ENCODE measurements at places on chromosomes 1 and 21. TPM values are rescaled to one million over a fixed set of nuclear protein-coding genes. Genes with fewer than 3 reads are reported as not detected.

TTC39A gene
- 0.72 TPM for total RNA-seq

DNA sequence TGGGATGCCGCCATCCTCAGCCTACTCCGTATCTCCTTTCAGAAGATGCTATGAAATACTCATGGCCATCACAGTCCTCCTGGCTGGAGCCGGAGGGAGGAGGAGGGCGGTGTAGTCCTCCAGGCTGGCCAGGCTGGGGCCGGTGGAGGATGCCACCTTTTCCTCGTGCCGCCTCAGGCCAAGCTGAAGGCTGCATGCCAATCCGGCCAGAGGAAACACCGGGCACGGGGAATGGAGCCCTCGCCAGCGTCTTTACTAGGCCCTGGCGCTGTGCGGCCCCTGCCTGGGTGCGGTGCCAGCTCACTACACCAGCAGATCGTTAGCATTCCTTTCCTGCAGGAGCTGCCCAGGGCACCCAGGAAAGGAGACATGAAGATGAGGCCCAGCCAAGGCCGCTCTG lies 70.1 kb downstream of the CASZ1 start:
- DNase-seq: no peak

GRCh38 chr1:101290119-101290921 lies 53.5 kb downstream of the S1PR1 start:
- no peak for DNase-seq

DNA sequence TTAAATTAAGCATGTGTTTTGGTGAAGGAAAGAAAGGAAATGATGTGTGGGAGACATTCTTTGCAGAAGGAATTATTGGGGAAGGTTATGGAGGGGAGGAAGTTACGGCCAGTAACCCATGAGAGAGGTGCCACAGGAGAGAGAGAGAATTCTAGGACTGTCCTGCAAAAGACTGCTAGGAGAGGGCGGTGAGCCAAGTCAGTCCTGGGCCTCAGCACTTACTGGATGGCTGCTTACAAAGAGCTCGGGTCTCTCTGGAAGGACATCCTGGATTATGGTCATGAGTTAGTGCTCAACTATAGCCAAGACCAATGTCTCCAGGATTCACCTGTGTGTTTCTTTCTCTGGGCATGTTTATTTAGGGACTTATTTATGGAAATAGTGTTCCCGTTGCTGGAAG lies 74.4 kb upstream of the HSD17B7 start:
- DNase-seq: no peak

GRCh38 chr1:75136921-75137641 lies 2.9 kb downstream of the LHX8 start:
- DNase-seq: no peak

DNA sequence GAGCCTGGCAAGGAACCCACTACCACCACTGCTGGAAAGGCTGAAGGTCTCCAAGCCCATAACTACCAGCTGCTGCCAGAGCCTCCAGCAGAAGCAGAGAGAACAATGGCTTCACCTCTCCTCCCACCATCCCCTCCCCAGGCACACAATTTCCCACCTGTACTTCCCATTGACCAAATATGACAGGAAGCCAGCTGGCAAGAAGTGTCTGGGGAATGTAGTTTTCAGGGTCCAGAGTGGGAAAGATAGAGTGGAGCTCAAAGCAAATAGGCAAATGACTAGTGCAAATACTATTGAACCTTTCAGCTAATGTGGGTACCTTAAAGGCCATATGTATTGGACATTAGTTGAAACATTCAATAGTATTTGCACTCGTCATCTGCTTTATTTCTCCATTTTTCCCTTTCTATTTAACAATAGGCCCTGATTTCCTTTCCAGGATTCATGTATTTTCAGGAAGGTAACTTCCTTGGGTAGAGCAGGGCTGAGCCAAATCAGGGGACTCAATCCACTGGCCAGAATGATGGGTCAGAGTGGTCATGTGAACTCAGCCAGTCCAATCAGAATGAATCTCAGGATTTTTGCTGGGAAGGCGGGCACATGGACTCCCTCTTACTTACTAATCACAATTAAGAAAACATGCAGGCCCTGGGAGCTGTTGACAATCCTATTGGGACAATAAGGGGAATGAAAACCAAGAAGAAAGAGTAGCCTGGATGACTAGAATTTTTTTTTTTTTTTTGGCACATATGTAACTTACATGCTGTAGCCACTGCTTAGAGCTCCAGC lies 12.1 kb upstream of the NFYC start:
- no peak for DNase-seq

GRCh38 chr1:104056786-104057185 lies 307.1 kb downstream of the AMY1C start:
- no peak for DNase-seq

AMY1C gene
- total RNA-seq: not detected

GRIK1 gene
- total RNA-seq: not detected

MATN1 gene
- 0.56 TPM for total RNA-seq

- DNase-seq: peak; percentile 7
Observed at GRCh38 chr1:200951016-200951415, 56.3 kb downstream of the INAVA start.

NR1I3 gene
- total RNA-seq: not detected

ZMPSTE24 gene
- 28.9 TPM for total RNA-seq

GRCh38 chr1:241022366-241022765 lies 334.6 kb downstream of the RGS7 start:
- DNase-seq: peak; percentile 1

RAB25 gene
- not detected for total RNA-seq

DNA sequence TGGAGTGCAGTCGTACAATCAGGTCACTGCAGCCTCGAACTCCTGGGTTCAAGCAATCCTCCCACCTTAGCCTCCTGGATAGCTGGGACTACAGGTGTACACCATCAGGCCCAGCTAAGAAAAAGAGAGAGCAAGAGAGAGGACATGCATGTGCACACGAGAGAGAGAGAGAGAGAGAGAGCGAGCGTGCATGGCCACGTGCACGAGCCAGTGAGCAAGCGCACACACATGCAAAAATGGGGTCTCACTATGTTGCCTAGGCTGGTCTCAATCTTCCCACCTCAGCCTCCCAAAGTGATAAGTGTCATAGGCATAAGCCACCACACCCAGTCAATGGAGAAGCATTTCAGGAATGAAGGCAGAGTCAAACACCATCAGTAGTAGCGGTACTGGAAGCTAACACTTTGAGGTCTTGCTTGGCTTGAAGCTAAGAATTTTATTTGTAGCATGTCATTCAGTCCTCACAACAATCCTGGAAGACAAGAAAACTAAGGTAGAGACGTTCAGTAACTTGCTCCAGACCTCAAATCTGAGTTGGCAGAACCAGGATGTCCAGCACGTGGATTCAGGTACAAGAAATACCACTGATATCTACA lies 14.5 kb downstream of the GNB1 start:
- peak; percentile 32 for DNase-seq

BRINP2 gene
- total RNA-seq: not detected

GRCh38 chr1:42259739-42260064 lies 75.3 kb downstream of the FOXJ3 start:
- DNase-seq: peak; percentile 42

MAP10 gene
- total RNA-seq: 1.1 TPM

FCN3 gene
- not detected for total RNA-seq

DNA sequence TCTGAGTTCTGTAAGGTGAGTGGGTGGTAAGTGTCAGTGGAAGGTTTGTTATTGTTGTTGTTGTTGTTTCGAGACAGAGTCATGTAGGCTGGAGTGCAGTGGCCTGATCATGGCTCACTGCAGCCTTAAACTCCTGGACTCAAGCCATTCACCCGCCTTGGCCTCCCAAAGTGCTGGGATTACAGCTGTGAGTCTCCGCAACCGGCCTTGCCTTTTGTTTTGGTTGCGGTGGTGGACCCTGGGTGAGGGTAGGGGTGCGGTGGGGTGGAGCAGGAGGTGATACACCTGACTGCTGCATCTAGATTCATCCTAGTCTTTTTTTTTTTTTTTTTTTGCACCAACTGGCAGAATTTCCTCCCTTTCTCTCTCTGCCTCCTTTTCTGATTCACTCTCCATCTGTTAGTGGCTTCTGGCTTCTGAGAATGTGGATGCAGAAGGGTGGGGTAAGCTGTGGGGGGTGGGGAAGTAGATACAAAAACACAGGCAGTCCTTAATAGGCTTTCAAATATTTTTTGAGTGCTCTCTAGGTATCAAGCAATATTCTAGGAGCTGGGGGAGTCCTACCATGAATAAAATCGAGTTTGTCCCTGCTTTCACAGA lies 4.6 kb upstream of the GMEB1 start:
- no peak for DNase-seq

DNA sequence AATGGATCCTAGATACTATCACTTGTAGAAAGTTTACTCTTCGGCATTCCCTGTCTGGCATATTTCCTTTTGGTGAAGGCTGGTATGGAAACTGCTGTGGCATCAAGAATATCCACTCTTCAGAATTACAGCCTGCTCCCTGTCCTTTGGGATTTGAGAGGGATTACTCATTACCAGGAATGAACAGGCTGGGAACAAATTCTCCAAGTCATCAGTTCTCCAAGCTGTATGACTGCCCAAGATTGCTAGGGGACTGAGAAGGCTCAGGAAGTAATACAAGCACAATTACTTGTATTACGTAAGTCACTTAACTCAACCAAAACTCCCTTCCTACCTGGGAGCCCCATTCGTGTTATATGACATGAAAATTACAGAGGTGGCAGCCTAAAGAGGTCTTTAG lies 49.6 kb downstream of the CD58 start:
- DNase-seq: peak; percentile 41

- peak; percentile 23 for DNase-seq
Observed at GRCh38 chr21:25636727-25637126, 2.3 kb upstream of the JAM2 start.

TOMM20 gene
- 135 TPM for total RNA-seq

SLC16A4 gene
- 73.0 TPM for total RNA-seq

GRCh38 chr1:243732637-243733036 lies 117.4 kb downstream of the AKT3 start:
- DNase-seq: no peak

- DNase-seq: no peak
Observed at GRCh38 chr1:45615885-45616284, 8.0 kb downstream of the CCDC17 start.

GRCh38 chr21:36696390-36697059 lies 2.4 kb upstream of the SIM2 start:
- peak; percentile 6 for DNase-seq

DNA sequence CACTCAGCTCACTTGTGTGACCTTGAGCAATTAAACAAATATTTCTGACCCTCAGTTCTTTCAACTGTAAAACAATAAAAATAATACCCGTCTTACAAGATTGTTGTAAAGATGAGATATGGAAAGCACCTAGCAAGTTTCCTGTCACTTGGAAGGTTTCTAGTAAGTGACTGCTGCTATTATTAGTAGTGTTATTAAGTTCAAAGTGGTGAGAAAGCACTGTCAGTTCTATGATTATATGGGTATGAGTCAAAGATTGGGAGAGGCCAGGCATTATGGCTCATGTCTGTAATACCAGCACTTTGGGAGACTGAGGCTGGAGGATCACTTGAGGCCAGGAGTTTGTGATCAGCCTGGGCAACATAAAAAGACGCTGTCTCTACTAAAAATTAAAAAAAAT lies 145.4 kb downstream of the C1orf21 start:
- DNase-seq: no peak

CDK11B gene
- total RNA-seq: 8.2 TPM

DNA sequence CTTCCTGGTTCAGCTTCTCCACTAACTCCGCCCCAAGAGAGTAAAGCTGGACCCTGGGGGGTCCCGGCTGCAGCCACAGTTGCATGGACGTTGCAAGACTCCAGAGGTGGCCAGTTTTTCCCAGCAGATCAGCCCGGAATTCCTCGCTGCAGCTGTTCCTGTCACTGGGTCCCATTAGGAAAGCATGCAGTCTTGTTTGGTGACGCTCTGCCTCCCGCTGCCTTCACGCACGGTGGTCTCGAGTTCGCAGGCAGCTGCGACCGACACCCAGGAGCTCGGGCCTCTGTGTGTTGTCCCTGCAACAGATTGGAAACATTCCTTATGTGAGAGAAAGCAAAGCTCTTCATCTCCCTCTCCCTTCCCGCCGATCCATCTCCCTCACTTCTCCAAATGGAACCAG lies 162.8 kb downstream of the PRDM16 start:
- DNase-seq: no peak

SLFNL1 gene
- total RNA-seq: under 0.01 TPM

DNA sequence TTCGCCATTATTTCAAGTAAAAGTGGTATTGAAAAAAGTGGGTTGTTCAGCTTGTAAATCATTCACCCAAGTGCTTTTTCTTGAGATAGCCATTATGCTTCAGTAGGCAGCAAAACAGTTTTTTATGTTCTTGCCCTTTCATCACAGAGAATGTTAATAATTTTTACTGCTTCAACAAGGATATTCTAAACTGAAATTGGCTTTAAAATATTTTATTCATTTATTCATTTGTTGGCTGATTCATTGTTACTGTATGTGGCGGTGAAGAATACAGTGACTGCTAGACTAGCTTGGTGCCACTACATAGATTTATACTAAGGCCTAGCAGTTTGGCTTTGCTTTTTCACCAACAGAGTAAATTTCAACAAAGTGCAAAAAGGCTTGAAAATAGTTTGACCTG lies 121.5 kb downstream of the OLFML2B start:
- DNase-seq: no peak

PUM1 gene
- total RNA-seq: 71.9 TPM

- DNase-seq: peak; percentile 34
Observed at GRCh38 chr1:222104694-222105392, 363.0 kb upstream of the DUSP10 start.

GRCh38 chr1:201330541-201330940 lies 46.9 kb downstream of the TNNT2 start:
- no peak for DNase-seq

- DNase-seq: peak; percentile 92
Observed at GRCh38 chr1:230713915-230714764, at the start of gene AGT. Gene AGT, minus strand, starts transcription at chr1:230714122. Its CDS starts 3,299 bp downstream, at chr1:230710823.

HSPG2 gene
- 15.8 TPM for total RNA-seq

DNA sequence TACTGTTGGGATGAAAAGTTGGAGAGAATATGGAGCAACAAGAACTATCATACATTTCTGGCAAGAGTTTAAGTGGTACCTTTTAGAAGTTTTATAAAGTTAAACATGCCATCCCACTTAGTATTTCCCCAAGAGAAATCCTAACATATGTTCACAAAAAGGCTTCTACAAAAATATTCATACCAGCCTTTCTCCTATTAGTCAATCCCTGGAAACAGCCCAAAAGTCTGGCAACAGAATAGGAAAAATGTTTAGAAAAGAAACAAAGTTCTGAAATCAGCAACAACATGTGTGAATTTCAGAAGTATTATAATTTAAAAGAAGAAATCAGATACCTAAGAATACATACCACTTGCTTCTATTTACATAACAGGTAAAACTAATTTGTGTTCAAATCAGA lies 271.0 kb downstream of the DSCAM start:
- no peak for DNase-seq

HSF2BP gene
- 0.90 TPM for total RNA-seq

DNA sequence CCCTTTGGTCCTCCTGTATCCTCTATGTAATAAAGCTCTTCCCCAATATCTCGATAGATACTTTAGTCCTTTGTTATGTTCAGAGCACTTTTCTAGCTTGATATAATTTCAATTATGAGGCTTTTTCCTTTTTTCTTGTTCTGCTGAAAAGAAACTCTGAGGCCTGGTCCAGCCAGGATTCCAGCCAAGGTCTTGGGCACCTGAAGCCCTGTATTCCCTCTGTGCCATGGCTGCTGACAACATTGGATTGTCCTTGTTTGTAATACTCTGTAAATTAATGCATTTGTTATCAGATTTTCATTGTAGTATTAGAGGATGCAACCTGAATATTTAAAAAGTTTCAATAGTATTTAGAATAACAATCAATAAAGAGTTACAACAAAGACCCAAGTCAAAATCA lies 67.9 kb upstream of the ADAMTS5 start:
- no peak for DNase-seq
